ENCODE measurements at places on chromosomes 2 and 18.

DNA sequence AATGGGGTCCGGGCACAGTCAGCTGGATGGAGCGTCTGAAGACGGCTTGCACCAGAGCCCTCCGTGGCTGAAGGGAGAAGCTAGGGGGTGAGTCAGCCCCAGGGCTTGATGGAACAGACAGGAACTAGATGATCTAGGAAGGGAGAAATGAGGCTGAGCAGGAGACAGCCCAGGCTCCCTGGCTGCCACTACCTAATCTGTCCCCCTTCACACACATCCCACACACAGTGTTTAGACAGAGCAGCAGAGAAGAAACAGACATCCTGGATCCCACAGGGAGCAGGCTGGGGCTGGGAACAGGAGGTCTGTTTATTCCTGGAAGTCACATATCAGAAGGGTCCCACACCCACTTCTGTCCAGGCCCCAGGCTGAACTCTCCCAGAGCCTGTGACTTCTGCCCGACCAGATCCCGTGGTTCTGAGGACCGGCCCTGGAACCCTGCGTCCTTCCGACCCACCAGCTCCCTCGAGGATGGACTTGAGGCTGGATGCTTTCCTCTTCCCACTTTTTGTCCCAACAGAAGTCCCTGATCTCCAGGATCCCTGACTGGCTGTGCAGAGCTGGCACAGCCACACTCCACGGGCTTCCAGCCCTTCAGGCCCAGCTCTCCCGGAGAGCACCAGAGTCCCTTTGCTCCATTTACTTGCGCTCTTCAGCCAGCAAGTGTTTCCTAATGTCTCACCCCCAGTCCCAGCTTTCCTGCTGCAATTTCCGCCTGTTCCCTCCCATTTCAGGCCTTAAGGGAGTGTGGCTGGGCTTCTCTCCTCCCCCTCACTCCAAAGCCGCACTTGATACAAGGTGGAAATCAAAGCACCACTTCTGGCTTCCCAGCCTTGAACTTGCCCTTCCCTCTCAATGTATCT lies 1.5 kb upstream of the GPBAR1 start:
- DNase-seq = no peak

GRCh38 chr2:129912066-129912820 lies 67.2 kb upstream of the RAB6C start:
- no peak for DNase-seq

- no peak for DNase-seq
These were observed 8.4 kb upstream of the SP9 start for GRCh38 chr2:174326161-174327020.

- DNase-seq = no peak
These were observed 1273.5 kb upstream of the CRIM1 start for GRCh38 chr2:35082072-35082471.

DNA sequence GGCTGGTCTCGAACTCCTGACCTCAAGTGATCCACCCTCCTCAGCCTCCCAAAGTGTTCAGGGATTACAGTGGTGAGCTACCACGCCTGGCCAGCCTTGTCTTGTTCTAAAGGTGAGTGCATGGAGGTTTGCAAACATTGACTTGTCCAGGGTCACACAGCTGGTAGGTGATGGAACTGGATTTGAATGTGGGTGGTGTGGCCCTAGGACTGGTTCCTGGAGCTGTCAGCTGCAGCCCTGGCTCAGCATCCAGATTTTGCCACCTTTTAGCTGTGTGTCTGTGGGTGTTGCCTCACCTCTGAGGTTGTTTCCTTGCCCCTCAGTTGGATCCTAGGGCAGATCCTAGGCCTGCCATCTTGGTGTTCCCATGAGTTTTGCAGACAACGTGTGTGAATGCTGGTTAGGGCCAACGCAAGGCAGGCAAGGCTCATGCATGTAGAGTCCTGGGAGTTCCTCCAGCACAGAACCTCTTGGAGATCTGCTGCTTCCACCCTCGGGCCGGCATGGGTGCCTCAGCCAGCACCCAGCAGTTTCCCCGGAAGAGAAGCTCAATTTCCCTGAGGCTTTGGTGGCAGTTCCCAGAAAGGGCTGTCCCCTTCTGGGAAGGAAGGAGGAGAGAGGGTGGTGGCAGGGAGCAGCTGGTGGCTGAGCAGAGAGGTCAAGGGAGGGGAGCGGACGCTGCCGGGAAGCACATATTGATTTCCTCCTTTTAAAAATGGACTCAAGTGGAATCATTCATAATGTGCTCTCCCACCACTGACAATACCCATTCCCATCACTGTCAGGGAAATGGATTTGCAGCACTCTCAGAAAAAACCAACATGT lies 127.6 kb upstream of the HS6ST1 start:
- DNase-seq = no peak

- no peak for DNase-seq
These were observed 244.7 kb downstream of the HRH4 start for GRCh38 chr18:24704946-24705630.

- DNase-seq = no peak
These were observed 181.8 kb downstream of the RAD51AP2 start for GRCh38 chr2:17336458-17336857.

GRCh38 chr18:59002974-59003594 lies 136.6 kb upstream of the SEC11C start:
- DNase-seq = no peak

- DNase-seq = no peak
These were observed 45.3 kb downstream of the ADCYAP1 start for GRCh38 chr18:949724-950631.

GRCh38 chr18:79955302-79956075 lies 4.0 kb upstream of the SLC66A2 start:
- no peak for DNase-seq

DNA sequence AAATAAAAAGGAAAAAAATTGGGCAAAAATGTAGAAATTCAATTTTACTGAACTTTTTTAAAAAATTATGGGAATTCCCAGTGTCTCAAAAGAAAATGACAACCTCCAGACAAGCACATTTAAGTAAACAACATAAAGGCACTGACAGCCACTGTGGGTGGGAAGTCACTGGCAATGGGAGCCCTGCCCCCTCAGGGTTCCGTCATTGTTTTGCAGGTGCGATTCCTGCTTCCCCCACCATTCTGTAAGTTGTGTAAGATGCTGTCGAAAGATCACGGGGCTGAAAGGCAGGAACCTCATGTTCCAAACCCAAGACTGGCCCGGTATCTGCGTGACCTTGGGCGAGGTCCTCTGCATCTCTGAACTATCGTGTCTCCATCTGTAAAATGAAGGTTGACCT lies 15.8 kb upstream of the ASPRV1 start:
- DNase-seq = no peak

GRCh38 chr2:150866431-150866830 lies 379.0 kb upstream of the RND3 start:
- no peak for DNase-seq

DNA sequence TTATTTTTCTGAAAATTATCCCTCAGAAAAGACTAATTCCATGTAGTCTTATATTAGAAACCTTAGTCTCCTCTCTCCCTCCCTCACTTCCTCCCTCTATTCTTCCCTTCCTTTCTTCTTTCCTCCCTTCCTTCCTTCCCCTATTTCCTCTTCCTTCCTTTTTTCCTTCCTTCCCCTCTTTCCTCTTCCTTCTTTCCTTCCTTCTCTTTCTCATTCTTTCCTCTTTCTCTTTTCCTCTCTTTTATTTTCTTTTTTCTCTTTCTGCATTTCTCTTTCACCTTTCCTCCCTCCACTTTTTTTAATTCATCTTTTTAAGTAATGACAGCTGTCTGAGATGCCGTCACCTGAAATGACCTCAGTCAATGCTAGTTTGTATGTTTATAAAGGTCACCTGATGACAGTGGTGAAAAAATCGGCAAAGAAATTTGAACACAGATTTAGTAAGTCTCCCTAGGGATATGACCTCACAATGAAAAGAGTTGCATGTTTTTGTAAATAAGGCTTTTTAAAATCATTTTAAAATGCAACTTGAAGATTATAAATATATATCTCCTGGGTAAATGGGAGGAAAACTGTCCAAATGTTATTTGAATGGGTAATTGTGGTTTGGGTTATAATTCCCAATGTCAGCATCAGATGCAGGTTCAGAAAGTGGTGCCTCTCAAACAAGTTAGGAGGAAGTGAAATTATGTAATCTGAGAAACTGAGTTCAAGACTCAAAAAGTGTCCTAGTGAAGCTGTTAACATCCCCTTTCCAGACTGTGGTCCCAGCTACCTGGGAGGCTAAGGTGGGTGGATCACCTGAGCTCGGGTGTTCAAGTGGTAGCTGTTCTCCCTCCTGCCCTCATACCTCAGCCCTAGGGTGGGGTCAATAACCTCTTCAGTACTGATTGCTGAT lies 90.3 kb upstream of the ST3GAL5 start:
- DNase-seq = no peak

DNA sequence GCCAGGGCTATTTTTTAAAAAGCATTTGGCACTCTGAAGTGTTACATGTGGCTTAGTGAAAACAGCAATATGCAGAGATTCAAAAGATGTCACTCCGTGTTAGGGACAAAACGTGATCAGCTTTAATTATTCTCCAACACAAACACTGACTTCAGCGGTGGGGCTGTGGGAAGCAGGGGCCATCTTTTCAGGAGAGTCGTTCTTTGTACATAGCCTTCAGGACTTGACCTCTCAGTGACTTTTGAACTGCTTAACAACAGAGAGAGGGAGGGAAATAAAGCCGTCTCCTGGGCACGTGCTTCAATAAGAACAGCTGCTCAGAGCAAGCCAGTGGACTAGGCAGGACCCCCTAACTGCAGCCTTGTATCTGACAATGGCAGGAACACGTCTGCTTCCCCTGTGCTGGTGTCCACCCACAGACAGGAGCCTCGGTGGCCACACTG lies 95.0 kb upstream of the HDAC4 start:
- DNase-seq = no peak

DNA sequence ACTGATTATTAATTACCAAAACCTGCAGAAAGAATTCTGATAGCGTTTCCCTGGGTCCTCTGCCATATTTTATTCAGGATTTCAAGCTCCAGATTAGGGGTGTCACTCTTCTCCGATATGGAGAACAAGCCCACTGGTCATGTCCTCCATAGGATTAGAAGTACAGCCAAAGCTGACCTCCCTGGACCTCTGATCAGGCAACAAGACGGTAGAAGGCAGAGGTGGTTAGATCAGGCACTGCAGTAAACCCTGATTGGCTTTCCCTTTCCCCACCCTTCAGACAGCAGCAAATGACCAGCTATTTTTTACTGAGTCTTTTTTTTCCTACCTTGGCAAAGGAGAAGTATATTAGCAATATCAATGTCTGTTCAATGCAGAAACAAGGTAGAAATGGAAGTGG lies 37.7 kb downstream of the SPC25 start:
- DNase-seq = no peak
